Naive B cell (primary cell): ENCODE measurements at places on chromosomes 3 and 15. TPM values are rescaled to one million over a fixed set of nuclear protein-coding genes. Genes with fewer than 3 reads are reported as not detected.

The A4GNT gene
- polyA plus RNA-seq = not detected

The CCDC33 gene
- polyA plus RNA-seq = not detected

The TLR9 gene
- polyA plus RNA-seq = not detected

The ALDH1A2 gene
- polyA plus RNA-seq = not detected

The RSL24D1 gene
- polyA plus RNA-seq = 108 TPM

The CIB2 gene
- not detected for polyA plus RNA-seq

The MCF2L2 gene
- not detected for polyA plus RNA-seq

The BNC1 gene
- polyA plus RNA-seq = not detected

The CNTN4 gene
- not detected for polyA plus RNA-seq

The LEKR1 gene
- 4.8 TPM for polyA plus RNA-seq

The ATP6V1A gene
- 49.4 TPM for polyA plus RNA-seq

The NR2E3 gene
- polyA plus RNA-seq = not detected

The SIDT1 gene
- polyA plus RNA-seq = 34.9 TPM

The FAH gene
- 0.77 TPM for polyA plus RNA-seq

The LSMEM2 gene
- not detected for polyA plus RNA-seq

The SCAMP2 gene
- 111 TPM for polyA plus RNA-seq

The SCN11A gene
- not detected for polyA plus RNA-seq

The UBAP1L gene
- polyA plus RNA-seq = 0.12 TPM

The FEZF2 gene
- not detected for polyA plus RNA-seq

The LIPC gene
- polyA plus RNA-seq = not detected

The ARMC8 gene
- polyA plus RNA-seq = 55.7 TPM

The IL20RB gene
- not detected for polyA plus RNA-seq

The IMPG2 gene
- polyA plus RNA-seq = not detected

The PLA1A gene
- not detected for polyA plus RNA-seq

The EFL1 gene
- polyA plus RNA-seq = 18.6 TPM

The PTX3 gene
- polyA plus RNA-seq = not detected

The NAALADL2 gene
- not detected for polyA plus RNA-seq

The RTP1 gene
- not detected for polyA plus RNA-seq

The GABRA5 gene
- not detected for polyA plus RNA-seq

The SLC9C1 gene
- not detected for polyA plus RNA-seq

The MAGI1 gene
- not detected for polyA plus RNA-seq

The SPATA12 gene
- polyA plus RNA-seq = not detected

The MOBP gene
- polyA plus RNA-seq = not detected

The CHST2 gene
- 27.3 TPM for polyA plus RNA-seq

The FBXW12 gene
- polyA plus RNA-seq = not detected

The PBRM1 gene
- 91.2 TPM for polyA plus RNA-seq

The CCR9 gene
- polyA plus RNA-seq = 1.7 TPM

The CACNA2D3 gene
- not detected for polyA plus RNA-seq

The FOXP1 gene
- 477 TPM for polyA plus RNA-seq

The CDHR4 gene
- polyA plus RNA-seq = not detected

The ZIC4 gene
- polyA plus RNA-seq = not detected

The THSD4 gene
- polyA plus RNA-seq = not detected

The GATM gene
- polyA plus RNA-seq = 14.2 TPM

The NRROS gene
- polyA plus RNA-seq = 10.1 TPM

The SYNPR gene
- not detected for polyA plus RNA-seq

The GNAT1 gene
- polyA plus RNA-seq = not detected

The RHCG gene
- not detected for polyA plus RNA-seq
